ENCODE measurements at places on chromosomes 5 and 9.

DNA sequence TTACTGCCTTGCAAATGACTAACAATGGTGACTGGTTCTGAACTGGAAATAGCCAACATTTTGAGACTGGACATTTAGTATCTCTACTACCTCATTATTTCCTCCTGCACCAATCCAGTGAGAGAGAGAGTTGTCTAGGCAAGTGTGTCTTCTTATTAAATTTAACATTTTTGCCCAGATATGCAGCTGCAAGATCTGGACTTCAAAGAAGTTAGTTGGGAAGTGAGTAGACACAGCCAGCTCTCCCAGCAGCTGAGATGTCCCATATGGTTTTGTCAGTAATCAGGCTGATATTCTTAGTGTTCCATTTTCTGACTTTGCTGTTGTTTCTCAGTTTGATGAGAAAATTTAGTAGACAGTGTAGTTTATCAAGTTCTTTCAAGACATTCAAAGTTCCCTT lies 1778.8 kb upstream of the CDH6 start:
- DNase-seq = no peak

- no peak for DNase-seq
Observed at GRCh38 chr5:131279204-131279603, 15.4 kb downstream of the CDC42SE2 start.

DNA sequence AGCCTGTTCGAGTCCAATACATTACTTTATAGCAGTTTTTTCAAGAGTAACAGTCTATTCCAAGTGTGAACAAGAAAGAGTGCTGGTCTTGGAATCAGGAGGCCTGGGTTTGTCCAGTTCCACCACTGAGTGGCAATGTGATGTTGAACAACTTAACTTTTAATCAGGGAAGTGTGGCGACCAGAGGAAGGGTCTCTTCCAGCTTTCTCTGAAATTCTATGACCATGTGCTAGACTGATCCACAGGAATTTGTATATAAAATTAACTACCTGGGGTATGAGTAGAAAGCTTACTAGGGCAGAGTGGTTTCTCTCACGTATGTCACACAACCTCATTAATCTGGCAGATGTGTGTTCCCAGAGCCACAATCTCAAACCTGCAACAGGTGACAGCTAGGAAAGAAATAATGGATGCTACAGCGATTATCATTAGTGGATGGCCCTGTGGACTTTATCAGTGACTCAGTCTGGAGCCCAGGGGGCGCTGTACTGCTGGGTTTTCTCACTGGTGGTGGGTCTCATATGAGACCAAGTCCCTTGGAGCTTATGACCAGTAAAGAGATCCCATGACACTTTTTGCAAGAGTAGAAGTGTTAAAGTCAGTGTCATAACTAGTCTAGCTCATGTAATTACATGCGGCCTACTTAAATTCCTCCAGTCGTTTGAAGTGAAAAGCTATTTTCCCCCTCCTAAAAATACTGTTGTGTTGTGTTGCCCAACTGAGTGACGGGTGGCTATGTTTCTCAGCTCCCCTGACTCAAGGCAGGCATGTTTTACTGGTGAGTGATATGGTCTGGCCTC lies 116.5 kb downstream of the GDNF start:
- no peak for DNase-seq

GRCh38 chr5:87877023-87877422 lies 391.6 kb downstream of the TMEM161B start:
- DNase-seq = no peak

All from SK-N-DZ (cell line).